ENCODE measurements at places on chromosomes 7 and 10.

- peak; percentile 10 for DNase-seq
These were observed 27.9 kb downstream of the CD36 start for GRCh38 chr7:80666376-80666775.

DNA sequence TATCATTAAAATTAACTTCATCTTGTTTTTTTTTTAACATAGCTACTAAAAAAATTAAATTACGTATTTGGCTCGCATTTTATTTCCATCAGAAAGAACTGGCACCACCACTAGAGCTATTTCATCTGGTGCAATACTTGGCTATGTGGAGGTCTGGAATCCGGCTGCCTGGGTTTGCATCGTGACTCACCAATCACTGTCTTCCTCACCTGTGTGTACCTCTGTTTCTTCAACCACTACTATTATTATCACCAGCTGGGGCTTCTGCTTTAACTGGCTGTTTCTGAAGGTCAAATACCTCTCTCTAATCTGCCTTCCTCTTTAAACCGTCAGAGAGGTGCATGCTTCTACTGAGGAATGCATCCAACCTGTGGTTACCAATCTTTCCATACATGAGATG lies 6.5 kb downstream of the WDR91 start:
- DNase-seq, result no peak

DNA sequence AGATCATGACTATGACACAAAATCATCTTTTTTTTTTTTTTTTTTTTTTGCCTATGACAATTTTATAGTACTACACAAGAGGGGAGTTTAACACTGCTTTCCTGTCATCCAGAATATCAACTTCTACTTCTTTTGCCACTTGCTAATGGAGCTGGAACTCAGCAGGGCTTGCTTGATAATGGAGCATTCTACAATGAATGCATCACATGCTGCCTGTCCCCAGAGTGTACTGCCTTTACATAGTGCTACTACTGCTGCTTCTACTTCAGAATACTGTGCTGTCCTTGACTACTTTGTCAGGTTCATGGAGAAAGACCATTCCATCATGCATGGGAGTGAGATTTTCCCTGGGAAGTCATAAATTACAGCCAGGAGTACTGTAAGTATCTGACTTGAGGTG lies 338.6 kb upstream of the SEMA3A start:
- DNase-seq, result no peak

GRCh38 chr7:117937049-117937752 lies 64.0 kb upstream of the CTTNBP2 start:
- peak; percentile 47 for DNase-seq

GRCh38 chr10:113692271-113692670 lies 12.6 kb downstream of the CASP7 start:
- no peak for DNase-seq

DNA sequence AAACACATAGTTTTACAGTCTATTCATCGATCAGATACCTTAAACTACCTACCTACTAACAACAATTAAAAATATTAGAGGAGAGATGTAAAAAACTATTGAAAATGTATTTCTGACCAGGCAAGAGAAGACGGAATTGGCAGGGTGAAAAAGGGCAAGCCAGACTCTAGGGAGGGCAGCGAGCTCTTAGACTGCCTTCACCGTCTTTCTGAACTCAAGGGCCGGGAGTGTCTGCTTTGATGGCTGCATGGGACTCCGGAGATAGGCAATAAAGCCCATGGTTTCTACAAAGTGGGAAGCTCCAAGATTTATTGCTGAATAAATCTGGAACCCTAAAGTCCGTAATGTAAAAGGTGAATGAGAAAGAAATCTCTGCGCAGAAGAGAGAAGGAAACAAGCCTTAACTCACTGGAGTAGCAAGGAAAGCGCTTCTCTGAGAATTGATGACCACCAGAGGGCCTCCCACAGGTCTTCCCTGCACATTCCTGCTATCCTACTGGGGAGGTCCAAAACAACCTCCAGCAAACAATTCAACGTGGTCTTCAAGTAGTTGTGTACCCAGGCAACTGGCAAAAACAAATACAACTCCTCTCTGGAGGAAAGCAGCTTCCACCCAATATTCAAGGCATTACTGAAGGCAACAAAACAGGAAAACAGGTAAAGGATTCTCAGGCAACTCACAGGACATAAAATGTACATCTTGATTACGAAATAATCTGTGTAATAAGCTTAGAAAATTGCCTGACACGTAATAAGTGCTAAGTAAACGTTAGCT lies 181.3 kb downstream of the SDK1 start:
- DNase-seq, result peak; percentile 61

- DNase-seq, result no peak
These were observed 3.2 kb upstream of the FAM241B start for GRCh38 chr10:69626826-69627225.

GRCh38 chr7:19816128-19816527 lies 42.7 kb upstream of the TMEM196 start:
- no peak for DNase-seq

GRCh38 chr10:28587970-28588290 lies 55.0 kb downstream of the WAC start:
- DNase-seq, result no peak

GRCh38 chr7:80284855-80285254 lies 150.2 kb downstream of the GNAI1 start:
- no peak for DNase-seq

GRCh38 chr10:112389271-112389822 lies 15.4 kb downstream of the ACSL5 start:
- no peak for DNase-seq

GRCh38 chr10:88964869-88965415 lies 12.4 kb upstream of the ACTA2 start:
- no peak for DNase-seq

DNA sequence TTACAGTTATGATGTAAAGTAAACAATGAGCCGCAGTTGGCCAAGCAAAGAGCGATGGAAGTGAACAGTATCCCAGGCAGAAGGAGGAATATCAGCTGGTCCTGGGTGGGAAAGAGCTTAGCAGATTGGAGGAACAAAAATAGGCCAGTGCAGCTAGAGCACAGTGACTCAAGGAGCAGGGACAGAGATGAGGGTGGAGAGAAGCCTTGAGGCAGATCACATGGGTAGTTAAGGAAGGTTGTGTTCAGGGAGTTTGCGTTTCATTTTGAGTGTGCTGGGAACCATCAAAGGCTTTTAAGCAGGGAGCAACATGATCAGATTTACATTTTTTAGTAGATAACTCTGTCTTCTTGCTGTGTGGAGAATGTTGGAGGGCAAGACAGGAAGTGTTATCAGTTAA lies 113.6 kb downstream of the OAT start:
- DNase-seq, result no peak

- DNase-seq, result no peak
These were observed 164.8 kb downstream of the PRKAG2 start for GRCh38 chr7:151711906-151712809.

- DNase-seq, result no peak
These were observed 145.3 kb downstream of the SFMBT2 start for GRCh38 chr10:7265396-7266123.

DNA sequence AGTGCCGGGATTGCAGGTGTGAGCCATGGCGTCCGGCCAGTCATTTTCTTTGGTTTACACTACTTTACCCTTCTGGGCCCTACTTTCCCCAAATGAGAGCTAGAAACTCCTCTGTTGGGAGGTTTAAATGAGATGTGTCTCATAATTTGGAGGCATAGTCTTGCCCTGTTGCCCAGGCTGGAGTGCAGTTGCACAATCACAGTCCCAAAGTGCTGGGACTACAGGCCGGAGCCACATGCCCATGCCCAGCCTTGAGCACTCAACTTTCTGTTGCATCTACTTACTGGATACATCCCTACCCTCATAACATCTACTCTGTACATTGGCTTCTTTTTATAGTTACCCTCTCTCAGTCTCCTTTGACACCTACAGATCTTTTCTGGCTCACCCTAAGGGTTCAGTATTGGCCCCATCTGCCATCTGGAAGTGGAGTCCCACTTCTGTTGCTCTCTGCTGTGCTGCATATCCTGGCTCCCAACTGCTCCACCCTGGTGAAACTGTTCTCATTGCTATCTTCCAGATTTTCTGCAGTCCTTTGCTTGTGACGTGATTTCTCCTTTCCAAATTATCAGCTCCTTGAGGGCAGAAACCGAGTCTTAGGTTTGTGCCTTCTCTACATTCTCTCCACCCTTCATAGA lies 8.4 kb downstream of the EIF4H start:
- DNase-seq, result no peak

- no peak for DNase-seq
These were observed 142.7 kb downstream of the TNS3 start for GRCh38 chr7:47439181-47439667.

GRCh38 chr7:140674899-140675701 lies 2.4 kb downstream of the ADCK2 start:
- DNase-seq, result peak; percentile 4

DNA sequence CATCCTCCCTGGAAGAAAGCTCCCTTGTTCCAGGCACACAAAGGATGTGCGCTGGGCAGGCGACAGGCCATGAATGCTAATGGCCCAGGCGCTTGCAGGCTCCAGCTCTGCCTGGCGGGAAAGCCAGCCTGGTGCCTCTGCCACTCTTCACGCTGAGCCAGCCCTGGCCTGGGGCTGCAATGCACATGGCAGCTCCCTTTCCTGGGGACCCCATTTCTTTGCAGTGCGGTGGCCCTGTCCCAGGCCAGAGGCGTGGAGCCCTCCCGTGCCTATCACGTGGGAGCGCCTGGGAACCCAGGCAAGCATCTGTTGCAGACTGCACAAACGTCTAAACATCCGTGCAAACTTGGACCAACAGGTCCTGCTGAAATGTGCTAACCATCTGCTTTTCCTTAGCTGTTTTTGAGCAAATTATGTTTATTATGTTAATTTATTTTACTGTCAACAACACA lies 152.1 kb upstream of the LYZL2 start:
- DNase-seq, result no peak

GRCh38 chr7:133504825-133505224 lies 251.9 kb downstream of the EXOC4 start:
- no peak for DNase-seq

DNA sequence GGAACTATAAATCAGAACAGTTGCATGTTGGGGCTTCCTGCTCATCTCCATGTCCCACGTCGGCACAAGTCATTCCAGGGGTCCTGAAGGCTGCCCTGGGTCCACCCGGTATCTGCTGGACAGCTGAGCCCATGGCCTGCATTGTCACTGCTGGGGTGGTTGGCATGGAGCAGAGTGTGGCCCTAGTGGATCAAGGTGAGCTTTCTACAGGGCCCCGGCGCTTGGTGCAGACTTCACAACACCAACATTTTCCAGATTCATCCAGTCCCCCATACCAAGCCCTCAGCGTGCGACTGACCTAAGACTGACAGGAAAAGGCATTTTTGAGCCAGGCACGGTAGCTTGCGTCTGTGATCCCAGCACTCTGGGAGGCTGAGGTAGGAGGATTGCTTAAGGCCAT lies 175.5 kb upstream of the LYZL2 start:
- DNase-seq, result no peak
